ENCODE measurements at places on chromosomes 16 and 17.

DNA sequence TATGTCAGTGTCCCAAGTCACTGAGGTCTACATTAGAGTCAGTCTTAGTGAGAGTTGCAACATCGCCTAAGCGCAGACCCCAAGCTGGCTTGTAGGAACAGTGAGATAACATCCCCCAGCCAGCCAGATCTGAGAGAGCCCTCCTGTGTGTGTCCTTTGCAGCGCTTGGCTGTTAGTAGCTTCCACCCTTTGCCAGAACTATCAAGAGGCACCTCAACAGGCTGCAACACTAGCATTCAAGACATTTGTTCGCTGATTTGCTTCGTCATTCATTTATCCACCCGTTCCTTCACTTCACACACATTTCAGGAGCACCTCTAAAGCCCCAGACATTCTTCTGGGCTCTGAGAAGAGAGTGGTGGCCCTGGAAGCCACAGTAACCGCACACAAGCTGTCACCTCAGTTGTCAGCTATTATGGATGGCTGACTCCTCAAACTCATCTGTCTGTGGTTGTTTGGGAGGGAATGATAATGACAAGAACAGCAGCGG, 289.6 kb downstream of the WWOX start:
- DNase-seq: no peak

GRCh38 chr16:20905576-20905975, 5.0 kb downstream of the LYRM1 start:
- no peak for DNase-seq

DNA sequence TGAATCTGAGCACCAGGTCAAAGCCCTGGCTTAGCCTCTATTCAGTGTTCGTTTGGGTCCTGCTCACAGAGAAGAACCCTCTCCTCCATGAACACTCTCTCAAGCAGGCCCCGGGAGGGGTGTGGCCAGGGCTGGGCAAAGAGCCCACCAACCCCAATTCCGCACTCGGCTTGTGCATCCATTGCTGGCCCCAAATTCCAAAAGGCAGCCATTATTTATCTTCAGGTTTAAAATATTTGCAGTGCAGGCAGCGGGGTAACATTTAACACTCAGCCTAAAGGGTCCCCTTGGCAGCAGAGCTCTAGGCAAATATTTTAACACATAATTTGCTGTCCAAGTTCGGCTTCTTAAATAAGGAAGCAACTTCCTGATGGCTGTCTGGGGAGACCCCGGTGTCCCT, 115.7 kb downstream of the ZNF423 start:
- DNase-seq: no peak

DNA sequence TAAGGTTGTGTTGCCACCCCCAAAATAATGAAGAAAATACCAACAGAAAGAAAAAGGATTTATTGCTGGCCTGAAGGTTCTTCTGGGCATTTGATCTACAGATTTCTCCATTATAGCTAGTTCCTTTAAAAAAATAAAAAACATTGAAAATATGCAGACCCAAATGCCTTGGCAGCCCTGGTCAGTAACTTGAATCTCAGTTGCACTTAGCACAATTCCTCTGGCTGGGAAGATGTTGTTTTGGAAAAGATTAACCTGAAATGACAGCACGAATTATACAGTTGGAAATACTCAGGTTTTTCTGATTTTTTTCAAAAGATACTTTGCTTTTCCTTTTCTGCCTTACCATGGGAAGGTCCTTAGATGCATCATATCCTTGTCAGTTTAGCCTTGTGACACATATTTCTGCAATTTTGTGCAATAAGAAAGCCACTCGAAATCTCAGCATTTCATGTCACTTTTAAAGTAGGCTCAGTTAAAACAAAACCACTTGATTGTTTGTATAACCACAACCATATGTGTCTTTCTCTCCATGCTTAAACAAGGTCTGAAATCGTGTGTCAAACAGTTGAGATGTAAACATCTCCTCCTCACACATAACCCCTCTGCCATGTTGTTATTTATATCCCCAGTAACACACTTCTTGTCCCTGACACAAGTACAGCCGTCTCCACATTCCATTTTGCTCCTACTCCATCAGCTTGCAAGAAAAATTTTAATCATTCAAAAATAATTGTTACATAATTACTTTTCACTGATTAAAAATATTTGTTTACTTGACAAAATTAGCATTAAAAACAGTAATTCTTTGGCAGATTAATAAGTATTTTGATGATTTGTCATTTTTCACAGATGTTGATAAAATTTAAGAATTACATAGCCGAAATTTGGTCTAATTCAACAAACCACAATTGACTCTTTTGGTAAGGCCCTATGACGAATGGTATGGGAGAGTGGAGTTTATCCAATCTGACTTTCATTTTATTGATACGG, 61.1 kb downstream of the SIAH1 start:
- DNase-seq: no peak

DNA sequence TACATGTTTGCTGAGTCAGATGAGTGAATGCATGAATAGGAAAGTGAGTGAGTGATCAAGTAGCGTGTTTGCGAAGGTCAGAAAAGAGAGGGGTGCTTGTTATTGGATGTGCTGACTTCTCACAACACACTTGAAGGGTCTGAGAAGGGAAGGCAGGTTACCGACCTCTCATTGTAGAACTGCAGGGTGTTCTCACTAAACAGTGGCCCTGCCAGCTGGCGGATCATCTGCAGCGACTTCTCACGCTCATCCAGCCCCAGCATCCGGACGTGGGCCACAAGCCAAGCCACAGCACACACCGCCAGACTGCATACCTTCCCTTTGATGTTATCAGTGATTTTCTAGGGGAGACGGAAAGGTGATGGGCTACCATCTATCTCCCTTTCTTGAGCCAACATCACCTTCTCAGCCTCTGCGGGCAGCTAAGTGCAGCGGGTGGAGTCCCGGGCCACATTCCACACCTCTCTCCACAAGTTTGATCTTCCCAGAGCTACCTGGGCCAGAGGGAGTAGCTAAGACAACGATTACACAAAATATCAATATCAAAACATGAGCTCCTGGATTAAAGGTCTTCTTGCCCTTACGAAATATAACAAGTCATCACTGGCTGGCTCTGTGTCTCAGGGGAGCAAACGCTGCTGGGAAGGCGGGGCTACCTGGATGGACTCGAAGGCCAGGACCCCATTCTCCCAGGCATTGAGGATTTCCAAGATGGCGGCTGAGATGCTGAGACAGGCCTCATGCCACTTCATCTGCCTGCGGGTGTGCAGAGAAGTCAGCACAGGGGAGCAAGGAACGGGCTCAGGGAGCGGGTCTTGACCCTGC, 11.0 kb downstream of the CSF3 start:
- no peak for DNase-seq

Data from GM18507 (cell line).